ENCODE measurements at places on chromosomes 5 and 9.
A peak's percentile ranks its signal among the peaks of the same experiment; 100 is the strongest.

DNA sequence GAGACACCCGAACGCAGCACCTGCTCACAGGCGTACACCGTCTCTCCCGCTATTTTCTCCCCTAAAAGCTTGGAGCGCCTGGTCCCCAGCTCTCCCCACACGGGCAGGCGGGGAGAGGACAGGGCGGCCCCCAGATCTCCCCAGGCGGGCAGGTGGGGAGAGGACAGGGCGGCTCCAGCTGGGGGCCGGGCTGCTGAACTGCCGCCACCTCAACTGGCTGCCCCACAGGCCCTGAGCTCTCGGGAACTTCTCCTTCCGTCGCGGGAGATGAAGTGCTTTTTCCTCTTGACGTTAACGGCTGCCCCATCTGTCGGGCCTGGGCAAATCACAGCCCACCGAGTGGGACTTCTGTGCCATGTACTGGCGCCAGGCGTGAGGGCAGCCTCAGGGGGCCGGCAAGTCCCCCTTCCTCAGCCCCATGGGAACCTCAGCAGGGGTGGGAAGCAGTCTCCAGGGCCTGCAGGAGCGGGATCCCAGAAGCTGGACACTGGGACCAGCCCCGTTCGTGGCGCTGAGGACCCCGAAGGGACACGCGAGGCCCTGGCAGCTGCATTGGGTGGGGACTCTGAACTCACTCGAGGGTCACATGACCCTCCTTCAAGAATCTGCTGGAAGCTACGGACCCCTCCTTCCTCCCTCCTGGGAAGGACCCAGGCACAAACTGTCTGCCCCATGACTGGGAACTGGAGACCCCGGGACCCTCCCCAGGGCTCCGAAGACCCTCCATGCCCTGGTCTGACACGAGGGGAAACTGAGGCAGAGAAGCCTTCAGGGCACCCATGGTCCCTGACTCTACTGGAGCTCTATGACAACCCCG lies 5.7 kb upstream of the EGFL7 start:
- no peak for DNase-seq

GRCh38 chr5:78405829-78406750 lies 45.7 kb downstream of the SCAMP1 start:
- no peak for DNase-seq

DNA sequence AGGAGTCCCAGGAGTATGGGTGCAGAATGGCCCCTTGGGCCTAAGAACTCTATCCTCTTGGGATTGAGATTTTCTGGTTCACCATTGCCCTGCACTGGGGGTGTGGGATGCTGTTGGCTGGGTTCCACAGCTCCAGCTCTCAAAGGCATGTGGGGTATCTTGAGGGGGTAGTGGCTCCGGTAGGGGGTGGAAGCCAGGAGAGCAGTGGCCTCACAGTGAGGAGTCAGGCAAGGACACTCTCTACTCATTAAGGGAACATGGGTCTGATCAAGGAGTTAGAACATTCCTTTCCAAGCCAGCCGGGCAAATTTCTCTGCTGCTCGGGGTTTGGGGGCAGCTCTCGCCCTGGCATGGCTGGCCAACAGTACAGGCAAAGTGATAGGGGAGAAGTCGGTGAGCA lies 33.0 kb downstream of the LARP1 start:
- DNase-seq, result no peak

- no peak for DNase-seq
These were observed 11.5 kb downstream of the NACC2 start for GRCh38 chr9:136083558-136084062.

DNA sequence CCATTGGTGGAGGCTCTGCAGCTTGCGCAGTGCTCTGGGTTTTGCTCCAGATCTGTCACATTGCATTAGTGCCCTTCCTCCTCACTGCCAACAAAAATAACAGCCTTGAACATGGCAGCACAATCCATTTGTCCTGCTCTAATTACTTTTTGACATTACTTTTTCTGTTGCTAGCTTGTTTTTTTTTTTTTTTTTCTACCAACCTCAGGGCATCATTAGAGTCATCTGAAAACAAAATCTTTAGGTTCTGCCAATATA lies 117.5 kb upstream of the NR5A1 start:
- DNase-seq, result no peak

- DNase-seq, result no peak
These were observed 35.1 kb downstream of the POLK start for GRCh38 chr5:75546830-75547229.

DNA sequence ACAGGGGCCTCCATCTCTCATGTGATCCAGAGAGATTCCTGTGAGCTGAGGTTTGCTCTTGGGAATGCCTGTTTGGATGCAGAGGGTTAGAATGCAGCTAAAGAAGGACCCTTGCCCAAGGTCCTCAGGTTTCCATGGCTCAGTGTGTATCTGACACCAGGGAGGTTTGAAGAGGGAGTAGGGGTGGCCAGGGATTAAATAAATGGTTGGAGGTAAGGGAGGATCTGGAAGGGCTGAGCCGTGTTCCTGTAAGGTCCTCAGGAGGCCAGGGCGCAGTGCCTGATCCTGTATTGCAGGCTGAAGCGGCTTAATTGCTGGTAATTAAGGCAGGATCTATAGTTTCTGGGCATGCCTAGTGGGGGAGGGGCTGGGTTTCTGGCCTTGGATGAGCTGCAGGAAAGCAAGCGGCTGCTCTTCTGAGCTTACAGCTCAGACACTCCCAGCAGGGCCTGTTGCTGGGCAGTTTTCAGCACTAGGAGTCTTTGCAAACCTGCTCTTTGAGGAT lies 41.5 kb upstream of the MAP1B start:
- no peak for DNase-seq

- DNase-seq, result peak; percentile 31
These were observed 586 bp downstream of the HMGXB3 start for GRCh38 chr5:150000990-150001659.

DNA sequence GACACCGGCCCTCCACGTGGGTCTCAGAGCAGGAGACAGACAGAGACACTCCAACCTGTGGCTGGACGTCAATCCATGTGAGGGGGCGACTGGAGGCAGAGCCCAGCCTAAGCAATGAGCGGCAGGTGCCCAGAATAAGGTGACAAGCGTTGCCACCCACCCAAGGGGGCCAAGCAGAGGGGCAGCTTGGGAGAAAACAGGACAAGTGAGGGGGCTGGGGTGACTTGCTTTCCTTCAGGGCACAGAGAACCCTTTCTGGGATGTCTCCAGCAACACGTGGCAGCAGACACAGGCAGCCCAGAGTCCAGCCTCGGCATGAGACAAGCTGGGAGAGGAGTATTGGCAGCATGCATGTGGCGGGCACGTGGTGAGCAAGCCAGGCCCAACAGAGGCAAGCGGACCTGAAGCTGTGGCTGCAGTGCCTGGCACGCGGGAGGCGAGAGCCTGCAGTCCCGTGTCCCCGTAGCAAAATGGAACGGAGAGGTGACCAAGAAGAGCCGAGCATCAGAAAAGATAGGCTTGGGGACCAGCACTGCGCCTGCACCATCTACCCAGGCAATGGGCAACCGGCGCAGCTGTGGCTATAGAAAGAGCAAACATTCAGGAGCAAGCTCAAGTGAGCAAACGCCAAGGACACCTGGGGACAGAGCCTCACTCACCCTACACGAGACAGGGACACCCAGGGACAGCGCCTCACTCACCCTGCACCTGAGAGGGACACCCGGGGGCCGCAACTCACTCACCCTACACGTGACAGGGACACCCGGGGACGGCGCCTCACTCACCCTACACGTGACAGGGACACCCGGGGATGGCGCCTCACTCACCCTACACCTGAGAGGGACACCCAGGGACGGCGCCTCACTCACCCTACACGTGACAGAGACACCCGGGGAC lies 6.2 kb downstream of the TERT start:
- DNase-seq, result no peak

GRCh38 chr9:16310278-16311110 lies 560.0 kb downstream of the BNC2 start:
- DNase-seq, result no peak

- no peak for DNase-seq
These were observed 569.2 kb downstream of the PRR16 start for GRCh38 chr5:121033334-121033733.

GRCh38 chr5:147321569-147321968 lies 86.7 kb downstream of the STK32A start:
- no peak for DNase-seq

- DNase-seq, result no peak
These were observed 8.6 kb downstream of the RUFY1 start for GRCh38 chr5:179558932-179559283.
